ENCODE measurements at places on chromosomes 2 and 18.
A peak's percentile ranks its signal among the peaks of the same experiment; 100 is the strongest.

GRCh38 chr2:70089220-70089982, 2.1 kb downstream of the PCBP1 start:
- peak; percentile 65 for DNase-seq

DNA sequence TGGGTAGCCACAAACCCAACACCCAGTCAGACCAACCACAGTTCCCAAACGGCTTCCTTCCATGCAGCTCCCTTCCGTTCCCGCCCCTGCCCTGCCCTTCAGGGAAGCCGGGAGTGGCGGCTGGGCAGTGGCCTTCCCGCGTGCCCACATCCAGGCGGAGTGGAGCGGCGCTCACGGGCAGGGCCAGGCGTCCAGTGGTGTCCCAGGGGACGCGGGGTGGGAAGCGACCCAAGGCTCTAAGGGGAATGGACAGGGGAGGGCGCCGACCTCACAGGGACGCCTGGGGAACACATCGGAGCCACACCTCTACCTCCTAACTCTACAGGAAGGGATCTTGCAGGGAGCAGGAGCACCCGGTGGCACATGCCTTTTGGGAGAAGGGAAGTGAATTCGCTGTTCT, 225.9 kb upstream of the MGAT5 start:
- DNase-seq, result no peak

- DNase-seq, result no peak
Measured at GRCh38 chr2:204950695-204951346, 405.5 kb downstream of the PARD3B start.

- no peak for DNase-seq
Measured at GRCh38 chr2:201185863-201186262, 2.9 kb downstream of the CASP10 start.

GRCh38 chr2:101300164-101300563, 8.3 kb downstream of the RNF149 start:
- DNase-seq, result no peak

- no peak for DNase-seq
Measured at GRCh38 chr2:132692816-132693215, 22.8 kb upstream of the LYPD1 start.

GRCh38 chr2:173998386-173998785, 33.2 kb upstream of the SP3 start:
- DNase-seq, result no peak

- no peak for DNase-seq
Measured at GRCh38 chr18:69956665-69957620, 9.3 kb upstream of the CD226 start.

- DNase-seq, result no peak
Measured at GRCh38 chr2:217016796-217017419, 157.0 kb upstream of the TNP1 start.

DNA sequence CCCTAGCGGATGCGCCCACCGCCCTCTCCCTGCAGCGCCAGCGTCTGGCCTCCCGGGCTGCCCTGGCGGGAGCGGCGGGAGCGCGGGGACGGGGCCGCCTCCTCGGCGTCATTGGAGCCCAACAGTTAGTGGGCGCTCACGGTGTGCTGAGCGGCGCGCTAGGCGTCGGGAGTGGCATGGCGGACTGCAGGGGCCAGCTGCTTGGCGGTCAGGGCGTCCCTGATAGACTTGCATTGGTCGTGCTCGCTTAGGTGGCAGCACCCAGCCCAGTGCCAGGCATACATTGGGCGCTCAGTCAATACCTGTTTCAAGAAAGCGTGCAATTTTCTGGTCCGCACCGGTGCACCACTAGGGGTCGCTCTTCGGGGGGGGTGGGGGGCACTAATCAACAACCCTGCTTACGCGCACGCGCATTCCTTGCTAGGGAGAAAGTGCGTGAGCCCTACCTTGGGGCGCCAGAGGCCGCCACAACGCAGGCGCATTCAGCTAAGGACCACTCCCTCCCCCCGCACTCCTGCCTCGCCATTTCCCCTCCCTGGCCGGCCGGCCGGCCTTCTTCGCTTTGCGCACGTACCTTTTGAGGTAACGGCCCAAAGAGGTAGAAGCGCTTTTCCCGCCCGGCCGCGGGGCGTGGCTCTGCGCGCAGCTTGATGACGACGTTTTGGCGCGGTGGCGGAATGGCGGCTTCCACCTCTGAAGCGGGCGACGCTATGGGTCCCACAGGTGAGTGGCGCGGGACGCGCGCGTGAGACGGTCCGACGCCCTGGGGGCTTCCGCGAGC, 411 bp upstream of the MZT2A start:
- peak; percentile 95 for DNase-seq

DNA sequence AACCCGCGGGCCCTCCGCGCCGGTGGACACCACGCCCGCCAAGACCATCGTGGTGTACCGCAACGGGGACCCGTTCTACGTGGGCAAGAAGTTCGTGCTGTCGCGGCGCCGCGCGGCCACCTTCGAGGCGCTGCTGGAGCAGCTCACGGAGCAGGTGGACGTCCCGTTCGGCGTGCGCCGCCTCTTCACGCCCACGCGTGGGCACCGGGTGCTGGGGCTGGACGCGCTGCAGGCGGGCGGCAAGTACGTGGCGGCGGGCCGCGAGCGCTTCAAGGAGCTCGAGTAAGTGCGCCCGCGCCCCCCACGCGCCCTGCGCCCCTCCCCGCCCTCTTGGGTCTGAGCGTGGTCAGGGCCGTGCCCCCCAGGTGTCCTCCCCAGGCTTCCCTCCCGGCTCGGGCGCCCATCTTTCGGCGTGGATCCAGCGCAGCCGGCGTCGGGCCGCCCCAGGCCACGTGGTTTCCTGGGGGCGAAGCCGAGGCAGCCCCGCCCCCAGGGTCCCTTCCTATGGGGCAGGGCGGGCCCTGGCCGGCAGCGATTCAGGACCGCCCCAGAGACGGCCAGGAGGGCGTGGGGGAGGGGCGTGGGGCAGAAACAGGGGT, 481 bp downstream of the DCDC2C start:
- DNase-seq, result no peak

DNA sequence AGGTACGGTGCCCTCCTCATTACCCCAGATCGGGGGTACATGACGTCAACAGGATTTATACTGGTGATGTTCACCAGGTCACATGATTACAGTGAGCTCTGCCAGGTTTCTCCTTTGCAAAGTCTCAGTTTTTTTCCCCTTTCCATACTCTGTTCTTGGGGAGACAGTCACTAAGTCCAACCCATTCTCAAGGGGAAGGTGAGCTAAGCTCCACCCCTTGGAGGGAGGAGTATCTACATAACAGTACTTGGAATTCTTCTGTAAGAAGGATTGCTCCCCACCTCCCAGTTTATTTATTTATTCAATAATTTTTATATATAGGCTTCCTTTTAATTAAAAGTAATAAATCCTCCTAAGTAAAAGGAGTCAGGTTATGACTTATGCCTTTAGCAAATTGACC, 34.1 kb upstream of the SOS1 start:
- no peak for DNase-seq

DNA sequence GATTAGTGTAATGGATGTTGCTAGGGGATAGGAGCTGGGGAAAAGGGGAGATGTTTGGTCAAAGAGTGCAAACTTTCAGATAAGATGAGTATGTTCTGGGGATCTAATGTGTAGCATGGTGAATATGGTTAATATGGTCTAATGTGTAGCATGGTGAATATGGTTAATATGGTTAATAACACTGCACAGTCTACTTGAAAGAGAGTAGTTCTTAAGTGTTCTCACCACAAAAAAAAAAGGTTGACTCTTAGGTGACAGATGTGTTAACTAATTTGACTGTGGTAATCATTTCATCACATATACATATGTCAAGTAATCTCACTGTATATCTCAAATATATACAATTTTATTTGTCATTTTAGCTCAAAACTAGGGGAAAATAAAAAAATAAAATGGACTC, 121.3 kb upstream of the CD226 start:
- DNase-seq, result no peak

GRCh38 chr2:149739171-149739882, 151.8 kb upstream of the MMADHC start:
- no peak for DNase-seq

DNA sequence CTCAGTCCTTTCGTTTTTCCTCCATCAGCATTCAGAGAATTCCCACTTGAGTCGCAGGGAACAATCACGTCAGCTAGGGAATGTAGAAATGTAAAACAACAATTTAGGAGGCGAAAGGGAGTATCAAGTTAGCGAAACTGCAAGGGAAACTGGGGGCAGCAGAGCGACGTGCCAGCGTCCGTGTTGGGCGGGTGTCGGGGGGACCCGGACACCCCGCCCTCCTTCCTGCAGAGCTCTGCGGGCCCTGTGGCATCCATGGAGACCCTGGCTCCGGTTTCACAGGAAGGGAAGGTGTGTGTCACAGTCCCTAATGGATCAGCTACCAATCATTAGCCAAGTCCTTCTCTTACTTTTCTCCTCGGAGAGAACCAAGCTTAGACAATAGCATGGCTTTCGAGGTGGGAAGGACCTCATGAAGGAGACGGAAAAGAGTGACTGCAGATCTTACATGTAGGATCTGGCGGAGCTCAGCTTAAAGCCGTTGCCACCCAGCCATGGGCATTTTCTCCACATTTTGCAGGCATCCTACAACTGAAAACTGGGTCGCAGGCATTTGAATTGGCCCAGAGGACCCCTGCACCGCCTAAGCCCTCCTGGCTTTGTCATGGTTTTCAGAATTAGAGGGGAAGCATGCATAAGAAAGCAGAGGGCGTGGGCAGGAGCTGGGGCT, 33.7 kb downstream of the SOX11 start:
- DNase-seq, result no peak

DNA sequence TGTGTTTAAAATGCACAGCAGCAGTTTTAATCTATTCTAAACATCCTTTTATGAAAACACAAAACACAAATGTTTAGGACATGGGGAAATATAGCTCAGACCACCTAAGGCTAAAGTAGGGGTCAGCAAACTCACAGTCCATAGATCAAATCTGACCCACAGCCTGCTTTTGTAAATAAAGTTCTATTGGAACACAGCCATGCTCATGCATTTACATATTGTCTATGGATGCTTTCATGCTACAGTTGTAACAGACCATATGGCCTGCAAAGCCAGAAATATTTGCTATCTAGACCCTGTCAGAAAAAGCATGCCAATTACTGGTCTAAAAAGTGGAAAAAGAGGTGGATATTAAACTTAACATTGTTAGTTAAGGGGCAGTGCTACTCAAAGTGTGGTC, 1105.4 kb upstream of the KLHL29 start:
- no peak for DNase-seq

DNA sequence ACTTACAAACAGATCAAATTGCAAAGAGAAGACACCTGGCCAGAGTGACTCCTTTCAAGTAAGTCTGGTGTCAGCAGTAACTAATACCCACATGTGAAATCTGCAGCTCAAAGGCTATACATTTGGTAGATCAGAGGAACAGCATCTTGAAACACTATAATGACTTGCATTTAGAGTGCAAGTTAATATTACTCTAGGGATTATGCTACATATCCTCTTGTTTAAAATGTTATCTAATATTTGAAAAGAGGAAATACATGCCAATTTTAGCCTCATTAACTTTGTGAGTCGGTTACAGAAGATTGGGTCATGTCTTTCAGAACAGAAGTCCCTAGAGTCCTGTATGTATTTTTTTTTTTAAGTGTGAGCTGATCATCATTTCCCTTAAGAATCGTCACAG, 15.2 kb downstream of the LANCL1 start:
- no peak for DNase-seq

- peak; percentile 17 for DNase-seq
Measured at GRCh38 chr18:26307161-26307773, 81.0 kb downstream of the TAF4B start.

DNA sequence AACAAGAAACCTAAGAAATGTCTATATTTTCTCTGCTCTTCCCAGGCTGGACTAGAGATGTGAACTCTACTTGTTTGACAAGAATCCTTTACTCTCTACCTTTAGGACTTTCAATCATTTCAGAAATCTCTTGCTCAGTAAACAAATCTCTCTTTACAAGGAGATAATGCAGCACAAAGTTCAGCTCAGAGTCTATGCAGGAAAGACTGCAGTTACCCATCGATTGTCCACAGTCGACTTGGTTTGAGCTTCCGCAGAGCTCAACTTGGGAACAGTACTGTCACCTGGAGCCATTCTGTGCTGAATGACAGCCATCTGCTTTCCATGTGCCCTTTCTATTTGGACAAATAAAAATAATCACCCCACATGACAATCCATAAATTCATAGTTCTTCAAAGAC, 259.7 kb upstream of the STON1 start:
- no peak for DNase-seq

DNA sequence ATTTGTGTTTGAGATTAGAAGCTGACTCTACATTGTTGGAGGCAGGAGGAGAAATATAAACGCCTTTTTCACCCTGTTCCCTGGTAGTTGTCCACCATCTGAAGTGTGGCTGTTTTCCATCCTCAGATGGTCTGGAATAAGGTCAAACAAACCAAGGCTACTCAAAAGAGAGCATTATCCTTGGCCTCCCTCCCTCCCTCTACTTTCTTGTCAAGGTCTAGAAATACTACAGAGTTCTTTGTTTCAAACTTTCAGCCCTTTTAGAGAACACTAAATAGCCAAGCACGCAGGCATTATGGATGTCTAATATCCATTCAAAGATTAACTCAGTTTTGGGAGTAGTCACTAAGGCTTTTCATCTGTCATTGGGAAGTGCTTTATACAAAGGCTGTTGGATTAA, 215.8 kb upstream of the ITGA4 start:
- no peak for DNase-seq

- DNase-seq, result no peak
Measured at GRCh38 chr18:32867936-32868335, 95.1 kb upstream of the KLHL14 start.

GRCh38 chr18:79242246-79242645, 153.5 kb upstream of the NFATC1 start:
- DNase-seq, result no peak

DNA sequence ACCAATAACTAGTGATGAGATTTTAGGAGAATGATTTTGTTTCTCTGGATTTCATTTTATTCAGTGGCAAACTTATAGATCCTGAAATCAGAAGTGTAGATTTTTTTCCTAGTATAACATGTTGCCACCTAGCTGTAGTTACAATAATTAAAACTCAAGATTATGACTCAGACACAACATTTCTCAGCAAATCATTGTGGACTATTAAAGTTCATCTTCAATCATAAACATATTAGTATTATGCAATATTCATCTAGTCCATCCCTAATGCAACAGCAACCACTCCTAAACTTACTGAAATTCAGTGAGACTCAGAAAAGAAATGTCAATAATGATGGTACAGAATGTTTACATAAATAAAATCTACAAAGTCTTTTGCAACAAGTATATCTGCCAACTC, 51.3 kb downstream of the USP34 start:
- no peak for DNase-seq

DNA sequence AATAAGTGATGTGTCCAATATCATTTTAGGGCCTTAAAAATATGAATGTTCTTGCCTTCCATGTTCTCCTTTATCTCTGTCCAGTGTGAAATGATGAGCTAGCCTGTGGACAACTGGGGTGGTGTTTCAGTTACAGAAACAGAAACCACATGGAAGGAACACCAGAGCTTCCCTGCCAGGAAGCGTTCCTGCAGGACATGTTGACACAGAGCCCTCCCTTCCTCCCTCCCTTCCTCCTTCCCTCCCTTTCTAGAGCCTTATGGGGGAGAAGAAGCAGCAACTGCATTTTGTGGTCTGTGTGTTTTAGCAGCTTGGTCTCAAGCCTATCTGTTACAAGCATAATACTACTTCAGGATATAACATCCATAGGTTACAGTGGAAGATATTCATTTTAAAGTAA, 539.7 kb upstream of the NETO1 start:
- no peak for DNase-seq

GRCh38 chr2:80700961-80701360, 396.4 kb upstream of the LRRTM1 start:
- no peak for DNase-seq

- no peak for DNase-seq
Measured at GRCh38 chr2:235024931-235025773, 73.3 kb downstream of the SH3BP4 start.

GRCh38 chr2:195619590-195619989, 37.4 kb upstream of the SLC39A10 start:
- no peak for DNase-seq
